ENCODE measurements at places on chromosomes 5 and 9. TPM values are rescaled to one million over a fixed set of nuclear protein-coding genes. Genes with fewer than 3 reads are reported as not detected.

DNA sequence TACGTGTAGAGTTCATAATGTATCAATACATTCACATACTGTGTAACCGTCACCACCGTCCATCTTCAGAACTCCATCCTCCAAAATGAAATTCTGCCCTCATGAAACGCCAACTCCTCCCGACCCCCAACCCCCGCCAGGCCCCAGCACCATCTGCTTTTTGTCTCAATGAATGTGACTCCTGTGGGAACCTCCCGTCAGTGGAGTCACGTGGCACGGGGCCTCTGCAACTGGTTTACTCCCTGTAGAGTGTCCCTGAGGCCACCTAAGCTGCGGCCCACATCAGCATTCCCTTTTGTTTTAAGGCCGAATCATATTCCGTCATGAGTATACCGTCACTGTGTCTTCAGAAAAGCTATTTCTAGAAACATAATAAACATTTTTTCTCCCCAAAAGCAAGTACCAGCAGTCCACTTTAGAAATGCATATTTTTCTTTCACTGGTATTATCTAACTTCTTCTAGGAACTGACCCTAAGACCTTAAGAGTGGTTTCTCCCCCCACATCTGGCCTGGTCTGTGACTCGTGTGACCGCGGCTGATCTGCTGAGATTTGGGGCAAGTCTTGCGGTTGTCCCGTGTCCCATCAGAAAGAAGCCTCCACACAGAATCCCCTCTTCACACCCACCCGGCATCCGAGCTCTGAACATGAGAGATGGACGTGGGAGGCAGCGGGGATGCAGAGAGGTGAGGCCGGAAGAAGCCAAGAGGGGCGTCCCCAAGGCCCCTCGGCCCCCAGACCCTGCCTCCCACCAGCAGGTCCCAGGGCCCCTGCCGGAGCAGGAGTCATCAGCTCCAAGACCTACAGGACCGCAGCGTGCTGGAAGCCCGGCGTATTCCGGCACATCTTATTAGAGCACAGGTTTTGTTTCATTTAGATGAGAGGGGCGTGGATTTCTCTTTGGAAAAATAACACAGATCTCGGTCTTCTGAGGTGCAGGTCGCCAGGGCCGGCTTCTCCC lies 38.3 kb downstream of the SLC6A3 start:
- DNase-seq: no peak

DNA sequence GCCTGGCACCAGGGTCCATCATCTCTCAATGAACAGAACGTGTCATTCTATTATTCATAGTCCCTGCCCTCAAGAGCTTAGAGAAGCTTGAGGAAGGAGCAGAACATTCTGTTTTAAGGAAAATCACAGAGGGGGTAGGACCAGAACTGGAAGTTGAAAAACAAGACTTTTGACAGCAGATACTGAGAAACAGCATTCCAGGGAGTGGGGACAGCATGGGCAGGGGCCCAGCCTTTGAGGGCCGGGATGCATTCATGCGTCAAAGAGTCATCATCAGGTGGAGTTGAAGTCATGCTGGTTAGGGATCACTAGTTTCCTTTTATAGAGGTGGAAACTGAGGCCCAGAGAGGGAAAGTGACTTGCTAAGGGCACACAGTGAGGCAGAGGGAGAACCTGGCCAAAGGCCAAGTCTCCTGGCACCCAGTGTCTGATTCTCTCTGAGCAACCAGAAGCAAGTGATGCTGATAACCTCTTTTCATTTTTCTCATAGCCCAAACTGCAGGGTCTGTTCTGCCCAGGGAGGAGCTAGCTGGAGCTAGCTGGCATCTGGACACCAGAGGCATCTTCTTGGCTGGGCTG lies 41.5 kb upstream of the STXBP1 start:
- DNase-seq: no peak

- peak; percentile 20 for DNase-seq
Observed at GRCh38 chr9:84701801-84702200, 32.3 kb downstream of the NTRK2 start.

DNA sequence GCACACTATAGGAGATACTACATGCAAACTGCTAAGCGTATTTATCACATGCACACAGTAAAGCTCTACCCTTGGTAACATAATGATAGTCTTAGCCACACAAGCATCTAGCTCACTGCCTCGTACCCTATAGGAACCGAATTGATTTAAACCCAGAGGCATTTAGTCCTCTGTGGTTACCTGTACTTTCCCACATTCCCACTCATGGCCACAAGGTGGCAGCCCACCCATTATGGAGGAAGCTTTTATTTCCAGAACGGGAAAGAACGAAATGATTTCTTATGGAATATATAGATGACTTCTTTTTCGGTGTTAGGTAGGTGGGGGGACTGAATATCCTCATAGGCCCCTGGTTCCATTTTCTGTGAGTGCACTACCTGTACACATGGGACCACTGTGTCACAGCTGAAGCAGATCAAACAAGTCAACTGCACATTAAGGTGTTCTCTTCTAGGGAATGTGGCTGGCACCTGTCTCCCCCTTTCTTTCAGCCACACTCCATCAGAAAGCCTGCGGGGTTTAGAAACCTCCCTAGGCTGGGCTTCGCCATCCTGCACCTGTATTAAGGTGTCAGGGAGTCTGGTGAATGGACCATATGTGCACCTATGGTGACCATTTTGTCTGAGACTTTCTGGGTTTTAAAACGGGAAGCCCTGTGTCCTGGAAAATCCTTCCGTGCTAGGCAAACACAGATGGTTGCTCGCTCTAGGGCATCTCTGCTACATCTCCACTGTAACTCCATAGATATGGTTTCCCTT lies 313.2 kb downstream of the SLIT3 start:
- DNase-seq: peak; percentile 57

DNA sequence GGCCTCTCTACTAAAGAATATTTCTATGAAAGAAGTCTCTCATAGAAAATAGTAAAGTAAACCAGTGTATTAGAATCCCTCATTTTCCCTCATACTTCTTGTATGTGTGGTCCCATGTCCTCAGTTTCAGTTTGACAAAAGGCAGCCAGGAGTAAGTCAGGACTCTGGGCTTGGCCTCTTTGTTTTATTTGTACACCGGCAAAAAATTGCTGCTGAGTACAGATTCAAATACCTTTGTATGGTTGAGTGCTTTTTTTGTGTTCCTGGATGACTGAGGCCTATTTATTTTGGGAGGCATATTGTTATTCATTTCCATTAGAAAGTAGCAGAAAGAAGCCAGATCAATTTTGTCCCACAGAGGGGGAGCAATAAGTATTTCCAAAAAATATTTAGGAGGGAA lies 47.3 kb upstream of the CEP78 start:
- no peak for DNase-seq

DNA sequence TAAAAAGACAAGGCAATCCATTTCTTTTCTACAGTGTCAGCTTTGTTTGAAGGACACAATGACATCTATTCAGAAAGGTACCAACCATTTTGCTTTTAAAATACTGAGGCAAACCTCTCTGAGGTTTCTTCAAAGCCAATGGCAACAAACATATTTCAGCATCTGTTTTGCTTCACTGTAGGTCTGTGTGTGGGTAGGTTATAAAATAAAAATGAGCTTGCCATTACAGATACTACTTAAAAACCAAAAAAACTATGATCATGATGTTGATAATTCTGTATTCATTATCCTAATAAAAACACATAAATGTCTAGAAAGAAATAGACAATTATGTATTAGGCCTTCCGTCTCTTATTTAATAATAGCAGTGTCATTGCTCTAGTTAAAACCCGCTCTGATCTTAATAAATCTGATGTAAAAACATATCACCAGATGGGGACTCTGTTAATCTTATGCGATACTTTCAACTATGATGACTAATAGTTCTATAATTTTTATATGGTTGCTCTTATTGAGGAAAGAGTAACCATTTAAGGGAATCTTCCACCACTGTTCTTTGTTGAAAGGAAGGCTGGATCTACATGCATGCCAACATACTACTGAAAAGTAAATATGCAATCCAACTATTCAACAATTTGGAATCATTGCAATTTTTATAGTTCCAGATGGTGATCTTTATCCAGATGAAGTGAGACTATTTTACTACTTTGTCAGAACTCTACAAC lies 647.2 kb downstream of the PDE4D start:
- no peak for DNase-seq

DNA sequence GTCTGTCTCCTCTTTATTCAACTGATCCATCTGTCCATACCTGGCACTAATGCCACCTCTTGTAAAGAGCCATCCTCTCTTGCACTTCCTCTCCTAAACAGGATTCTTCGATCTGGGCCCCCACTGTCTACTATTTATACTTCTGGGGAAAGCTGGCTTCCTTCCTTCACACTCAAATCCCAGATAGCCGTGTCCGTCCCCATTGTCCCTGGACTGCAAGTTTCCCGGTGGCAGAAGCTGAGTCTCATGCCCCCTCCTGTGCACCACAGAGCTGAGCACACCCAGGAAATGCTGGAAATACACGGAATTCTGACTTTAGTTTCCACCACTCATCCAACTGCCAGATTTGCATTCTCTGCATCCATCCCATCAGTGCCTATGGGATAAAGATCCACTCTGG lies 84.0 kb downstream of the MARCHF11 start:
- no peak for DNase-seq

GRCh38 chr5:90830058-90830457 lies 271.5 kb downstream of the ADGRV1 start:
- no peak for DNase-seq

DNA sequence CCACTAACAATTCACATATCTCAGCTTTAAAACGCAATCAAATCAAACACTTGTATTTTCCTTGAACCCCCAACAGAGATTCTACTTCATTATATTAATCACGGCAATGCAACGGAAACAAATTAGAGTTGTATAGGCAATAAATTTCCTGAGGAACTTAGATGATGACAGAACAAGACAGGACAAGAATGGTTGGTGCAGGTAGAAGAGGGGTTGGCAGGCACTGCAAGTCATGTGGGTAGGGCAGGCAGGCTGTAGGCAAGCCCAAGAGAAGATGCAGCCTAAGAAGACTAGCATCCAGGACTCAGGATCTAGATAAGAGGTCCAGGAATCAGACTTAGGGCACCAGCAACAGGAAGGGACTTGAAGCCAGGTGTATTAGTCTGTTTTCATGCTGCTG lies 16.6 kb upstream of the FEM1C start:
- DNase-seq: peak; percentile 25

DNA sequence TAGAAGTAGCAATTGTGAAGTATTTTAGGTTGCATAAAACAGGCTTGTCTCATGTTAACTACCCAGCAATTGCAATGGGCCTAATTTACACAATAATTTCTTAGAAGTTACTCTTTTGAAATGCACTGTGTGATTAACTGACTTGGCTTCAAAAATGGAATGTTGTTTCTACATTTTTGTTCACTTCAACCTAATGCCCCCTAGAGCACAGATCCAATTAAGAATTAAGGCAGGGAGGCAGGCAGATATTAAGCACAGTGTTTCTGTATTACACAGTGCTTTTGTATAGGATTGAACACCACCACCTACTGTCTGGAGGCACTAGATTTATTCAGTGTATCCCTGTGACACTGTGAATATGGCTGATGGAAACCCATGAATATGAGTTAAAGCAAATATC lies 302.1 kb downstream of the FBXL17 start:
- no peak for DNase-seq

DNA sequence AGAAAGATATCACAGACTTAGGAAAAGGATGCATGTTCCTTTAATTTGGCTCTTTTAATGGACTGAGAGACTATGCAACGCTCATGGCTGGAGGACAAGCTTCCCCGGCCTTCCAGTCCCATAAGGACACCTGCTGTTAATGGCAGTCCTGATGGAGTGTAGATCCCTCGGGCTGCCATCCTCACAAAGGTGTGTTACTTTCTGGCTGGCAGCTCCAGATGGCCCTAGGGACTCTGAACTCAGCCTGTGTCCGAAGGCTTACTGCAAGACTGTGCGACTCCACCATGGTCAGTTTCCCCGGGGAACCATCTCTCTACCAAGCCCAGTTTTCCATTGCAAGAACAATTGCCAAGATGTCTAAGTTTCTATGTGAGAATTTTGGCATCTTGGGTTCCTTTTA lies 25.5 kb upstream of the KCNIP1 start:
- no peak for DNase-seq

DNA sequence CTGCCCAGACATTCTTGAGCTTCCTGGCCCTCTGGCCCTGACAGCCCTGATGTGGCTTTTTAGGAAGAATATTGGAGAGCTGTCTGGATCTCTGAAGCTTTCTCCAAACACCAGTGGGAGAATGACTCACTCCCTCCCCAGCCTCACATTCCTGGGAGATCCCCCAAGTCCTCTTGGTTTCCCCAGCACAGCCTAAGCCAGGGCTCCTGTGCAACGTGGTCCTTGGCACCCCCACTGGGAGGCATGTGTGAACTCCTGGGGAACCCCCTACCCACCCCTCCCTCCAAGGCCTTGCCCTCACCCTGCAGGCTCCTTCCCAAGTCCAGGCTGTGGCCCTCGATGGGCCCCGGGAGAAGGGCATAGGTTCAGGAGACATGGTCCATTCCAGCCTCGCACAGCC lies 12.7 kb downstream of the GLIPR2 start:
- no peak for DNase-seq

DNA sequence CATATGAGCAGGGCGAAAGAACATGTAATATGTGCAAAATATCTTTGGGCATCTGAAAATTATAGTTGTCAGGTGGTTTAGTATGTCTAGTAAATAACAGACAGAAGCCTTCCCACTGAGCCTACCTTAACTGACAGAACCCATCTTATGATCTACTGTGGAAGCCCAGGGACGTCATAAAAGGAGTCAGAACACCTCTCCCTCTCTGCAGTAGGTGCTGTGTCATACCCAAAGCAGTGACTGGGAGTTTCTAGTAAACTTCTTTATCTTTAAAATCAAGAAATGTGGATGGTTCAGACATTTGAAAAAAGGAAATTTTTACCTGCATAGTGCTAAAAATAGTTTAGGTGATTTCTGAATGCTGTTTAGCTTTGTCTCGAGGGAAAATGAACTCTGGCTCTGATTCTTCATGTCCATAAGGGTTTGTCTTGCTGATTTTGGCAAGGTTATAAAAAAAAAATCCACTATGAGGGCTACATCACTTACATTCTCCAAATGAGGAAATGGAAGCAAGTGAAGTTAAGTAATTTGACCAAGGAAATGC lies 104.0 kb downstream of the NUDT12 start:
- no peak for DNase-seq

Gene DNAH5
- total RNA-seq: 0.13 TPM

Gene ADAMTS19
- total RNA-seq: under 0.01 TPM

Gene CDH6
- total RNA-seq: 0.13 TPM

Gene NTRK2
- not detected for total RNA-seq

Gene TAF1L
- under 0.01 TPM for total RNA-seq

Gene CCL21
- total RNA-seq: not detected

Measured in bronchial epithelial cell (primary cell).